Activated CD8-positive, alpha-beta memory T cell treated with anti-CD3 and anti-CD28 coated beads for 1 hour (primary cell): ENCODE measurements at places on chromosomes 3 and 15.

DNA sequence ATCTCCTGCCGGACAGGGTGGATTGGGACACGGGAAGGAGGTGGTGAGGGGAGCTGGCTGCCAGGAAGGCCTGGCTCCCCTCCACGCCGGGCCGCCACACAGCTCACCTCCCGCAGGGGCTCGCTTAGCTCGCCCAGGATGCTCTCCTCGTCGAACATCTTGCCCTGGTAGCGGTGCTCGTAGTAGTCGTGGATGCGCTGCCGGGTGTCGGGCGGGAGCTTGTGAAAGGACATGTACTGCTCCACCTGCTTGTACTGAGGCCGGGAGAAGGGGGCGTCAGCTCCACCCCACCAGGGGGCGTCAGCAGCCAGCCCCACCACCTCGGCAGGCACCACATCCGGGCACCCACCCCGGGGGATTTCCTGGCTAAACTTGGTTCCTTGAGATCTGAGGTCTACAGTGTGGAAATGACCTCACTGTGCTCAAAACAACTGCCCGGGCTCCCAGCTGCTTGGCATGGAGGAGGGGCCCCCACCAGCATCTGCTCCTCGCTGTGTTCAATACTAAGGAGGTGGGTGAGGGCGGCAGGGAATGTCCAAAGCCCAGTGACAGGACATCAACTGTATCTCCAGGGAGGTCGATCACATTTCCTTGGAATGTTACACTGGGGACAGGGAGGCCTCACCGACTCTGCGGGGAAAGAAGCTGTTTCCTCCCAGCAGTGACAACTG lies 43.4 kb downstream of the HCN4 start:
- DNase-seq, result no peak

GRCh38 chr15:62931650-62932049 lies 110.9 kb upstream of the TPM1 start:
- DNase-seq, result no peak

DNA sequence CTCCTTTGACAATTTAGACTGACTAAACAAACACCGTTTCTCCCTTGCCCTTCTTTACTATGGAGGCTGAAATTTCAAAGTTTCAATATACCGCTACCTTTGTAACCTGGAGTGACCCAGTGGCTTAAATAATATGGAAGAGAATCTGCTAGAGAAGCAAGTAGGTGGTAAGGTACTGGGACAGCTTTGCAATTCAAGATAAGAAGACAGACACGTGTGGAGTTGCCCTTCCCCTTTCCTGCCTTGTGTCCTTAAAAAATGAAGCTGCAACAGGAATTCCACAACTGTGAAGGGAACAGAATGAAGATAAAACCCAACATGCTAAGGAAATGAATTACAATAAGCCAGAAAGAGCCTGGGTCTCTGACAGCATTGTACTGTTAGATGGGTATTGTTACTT lies 26.4 kb downstream of the CBLB start:
- DNase-seq, result no peak

- no peak for DNase-seq
Measured at GRCh38 chr3:48215876-48216275, 7.4 kb upstream of the CAMP start.

- no peak for DNase-seq
Measured at GRCh38 chr3:72434296-72434695, 413.9 kb downstream of the SHQ1 start.

DNA sequence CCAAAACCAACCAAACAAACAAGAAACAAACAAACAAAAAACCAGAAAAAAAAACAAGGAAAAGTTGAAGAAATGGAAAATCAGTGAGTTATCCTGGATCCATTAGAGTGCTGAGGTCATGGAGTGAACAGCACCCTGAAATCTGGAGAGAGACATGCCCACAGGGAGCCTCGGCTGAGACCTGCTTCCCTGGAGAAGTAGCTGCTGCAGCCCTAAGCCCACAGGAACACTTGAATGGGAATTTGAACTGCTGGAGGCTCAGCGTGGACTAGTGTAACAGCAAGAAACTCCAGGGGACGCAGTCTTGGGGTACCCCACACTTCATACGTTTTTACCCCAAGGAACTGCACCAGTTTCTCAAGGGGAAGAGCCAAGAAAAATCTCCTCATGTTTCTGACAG lies 144.1 kb upstream of the UBE3A start:
- DNase-seq, result no peak

GRCh38 chr15:80010131-80010673 lies 39.2 kb upstream of the BCL2A1 start:
- DNase-seq, result no peak

DNA sequence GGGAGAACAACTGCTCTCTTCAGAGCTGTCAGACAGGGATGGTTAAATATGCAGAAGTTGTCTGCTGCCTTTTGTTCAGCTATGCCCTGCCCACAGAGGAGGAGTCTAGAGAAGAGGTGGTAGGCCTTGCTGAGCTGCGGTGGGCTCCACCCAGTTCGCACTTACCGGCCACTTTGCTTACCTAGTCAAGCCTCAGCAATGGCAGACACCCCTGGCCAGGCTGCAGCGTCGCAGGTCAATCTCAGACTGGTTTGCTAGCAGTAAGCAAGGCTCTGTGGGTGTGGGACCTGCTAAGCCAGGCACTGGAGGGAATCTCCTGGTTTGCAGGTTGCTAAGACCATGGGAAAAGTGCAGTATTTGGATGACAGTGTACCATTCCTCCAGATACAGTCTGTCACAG lies 12.3 kb upstream of the TMEM45A start:
- DNase-seq, result no peak

DNA sequence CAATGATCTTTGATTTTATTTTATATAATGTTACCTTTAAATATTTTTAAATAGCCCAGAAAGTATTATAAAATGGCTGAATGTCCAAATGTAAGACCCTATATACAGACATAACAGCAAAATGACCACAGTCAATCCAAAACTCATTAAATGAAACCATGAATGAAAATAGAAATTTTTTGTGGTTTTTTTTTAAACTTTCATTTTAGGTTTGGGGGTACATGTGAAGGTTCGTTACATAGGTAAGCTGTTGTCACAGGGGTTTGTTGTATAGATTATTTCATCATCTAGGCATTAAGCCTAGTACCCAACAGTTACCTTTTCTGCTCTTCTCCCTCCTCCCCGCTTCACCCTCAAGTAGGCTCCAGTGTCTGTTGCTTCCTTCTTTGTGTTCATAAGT lies 108.8 kb downstream of the FAIM start:
- no peak for DNase-seq

GRCh38 chr3:101253396-101253795 lies 67.0 kb downstream of the IMPG2 start:
- DNase-seq, result no peak

- no peak for DNase-seq
Measured at GRCh38 chr3:185824051-185825005, 514 bp downstream of the IGF2BP2 start.

GRCh38 chr15:76449455-76449854 lies 112.9 kb downstream of the ISL2 start:
- DNase-seq, result no peak

GRCh38 chr3:66486646-66487045 lies 14.2 kb downstream of the LRIG1 start:
- DNase-seq, result no peak

- no peak for DNase-seq
Measured at GRCh38 chr15:63722204-63722808, 111.4 kb downstream of the HERC1 start.

GRCh38 chr3:15071699-15072098 lies 6.6 kb upstream of the MRPS25 start:
- DNase-seq, result no peak

GRCh38 chr15:79990280-79990996 lies 19.4 kb upstream of the BCL2A1 start:
- DNase-seq, result no peak

GRCh38 chr3:45741742-45742460 lies 52.7 kb downstream of the SACM1L start:
- no peak for DNase-seq

DNA sequence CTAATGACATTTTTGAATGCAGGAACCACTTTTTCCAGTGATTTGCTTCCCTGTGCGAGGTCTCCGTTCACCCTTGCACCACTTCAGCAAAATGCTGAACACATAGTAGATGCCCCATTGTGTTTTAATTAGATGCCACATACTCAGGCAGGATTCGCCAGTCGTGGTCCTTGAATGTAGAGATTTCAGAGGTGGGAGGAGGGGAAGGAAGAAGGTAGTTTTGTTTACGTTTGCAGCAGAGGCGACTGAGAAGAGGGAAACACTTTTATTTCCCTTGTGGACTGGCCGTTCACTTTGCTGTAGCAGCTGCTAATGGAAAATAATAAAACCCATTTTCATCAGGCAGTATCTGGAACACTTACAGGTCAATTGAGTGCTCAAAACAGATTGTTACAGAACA lies 262.8 kb upstream of the TBL1XR1 start:
- DNase-seq, result no peak

GRCh38 chr3:172846103-172846561 lies 95.6 kb downstream of the ECT2 start:
- no peak for DNase-seq

- no peak for DNase-seq
Measured at GRCh38 chr3:129602730-129603560, 3.5 kb downstream of the PLXND1 start.

DNA sequence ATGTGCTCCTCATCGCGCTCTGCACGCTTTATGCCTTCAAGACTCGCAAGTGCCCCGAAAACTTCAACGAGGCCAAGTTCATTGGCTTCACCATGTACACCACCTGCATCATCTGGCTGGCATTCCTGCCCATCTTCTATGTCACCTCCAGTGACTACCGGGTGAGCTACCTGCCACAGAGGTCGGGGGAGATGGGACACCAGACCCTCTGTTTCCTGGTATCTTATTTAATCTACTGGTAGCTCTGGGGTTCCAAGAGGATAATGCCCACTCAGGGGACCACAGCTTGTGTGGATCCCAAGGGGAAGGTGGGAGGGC lies 9.1 kb downstream of the GRM2 start:
- DNase-seq, result no peak

- no peak for DNase-seq
Measured at GRCh38 chr3:113927556-113927955, 20.3 kb upstream of the ZDHHC23 start.

DNA sequence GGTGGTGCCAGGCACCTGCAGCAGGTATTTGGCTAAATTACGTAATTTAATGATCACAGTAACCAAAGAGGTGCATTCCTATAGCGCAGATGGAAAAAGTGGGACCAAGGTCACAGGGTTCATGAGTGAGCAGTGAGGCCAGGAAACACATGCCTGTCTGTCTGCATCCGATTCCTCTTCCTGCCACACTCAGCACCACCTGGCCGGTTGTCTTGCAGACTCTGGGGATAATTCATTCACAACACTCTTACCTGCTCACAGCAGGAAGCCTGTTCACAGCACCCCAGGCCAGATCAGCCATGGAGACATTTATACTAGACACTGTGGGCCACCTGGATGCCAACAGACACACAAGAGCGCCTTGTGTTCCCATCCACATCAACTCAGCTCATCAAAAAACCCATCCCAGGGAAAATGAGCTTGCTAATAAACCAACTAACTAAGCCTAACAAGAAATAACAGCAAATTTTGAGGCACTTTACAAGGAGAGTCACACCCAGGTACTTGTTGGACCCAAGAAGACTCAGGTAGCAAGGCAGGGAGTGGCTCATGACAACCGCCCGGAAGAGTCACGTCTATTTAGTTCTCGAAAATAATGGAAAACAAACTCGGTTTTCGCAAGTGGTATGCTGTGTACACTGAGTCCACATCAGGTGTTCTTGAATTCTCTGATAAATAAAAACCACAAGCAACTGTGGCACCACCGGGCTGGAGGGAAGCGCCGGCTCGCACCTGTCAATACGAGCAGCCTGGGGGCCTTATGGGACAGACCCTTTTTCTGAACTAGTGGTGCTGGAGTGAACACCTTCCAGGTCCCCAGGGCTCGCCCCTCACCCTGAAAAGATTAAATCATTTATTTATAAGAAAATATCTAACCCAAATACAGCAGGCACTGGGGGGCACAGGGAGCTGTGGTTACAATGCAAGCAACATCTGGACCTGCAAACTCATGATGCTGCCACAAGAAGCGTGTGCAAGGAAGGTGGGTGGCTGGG lies 40.5 kb downstream of the FAM174B start:
- no peak for DNase-seq

DNA sequence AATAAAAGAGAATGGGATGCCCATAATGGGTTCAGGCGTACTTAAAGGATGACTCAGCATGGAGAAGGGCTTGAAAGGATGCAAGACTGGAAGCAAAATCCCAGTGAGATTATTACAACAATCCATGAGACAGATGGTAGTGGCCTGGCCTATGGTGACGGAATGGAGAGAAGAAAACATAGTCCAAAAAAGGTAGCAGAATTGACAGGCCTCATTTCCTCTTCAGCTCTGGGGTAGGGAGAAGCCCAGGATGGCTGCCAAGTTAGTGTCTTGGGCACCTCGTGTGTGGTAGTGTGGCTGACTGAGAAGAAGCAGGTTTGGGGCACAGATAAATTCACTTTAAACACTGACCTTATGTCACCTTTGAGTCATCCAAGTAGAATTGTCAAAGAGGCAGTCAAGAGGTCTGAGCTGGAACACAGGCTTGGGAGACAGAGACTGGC lies 18.1 kb downstream of the MB21D2 start:
- DNase-seq, result no peak

- no peak for DNase-seq
Measured at GRCh38 chr3:143832433-143832832, 15.8 kb downstream of the SLC9A9 start.

- no peak for DNase-seq
Measured at GRCh38 chr3:13782501-13782900, 97.4 kb downstream of the WNT7A start.

DNA sequence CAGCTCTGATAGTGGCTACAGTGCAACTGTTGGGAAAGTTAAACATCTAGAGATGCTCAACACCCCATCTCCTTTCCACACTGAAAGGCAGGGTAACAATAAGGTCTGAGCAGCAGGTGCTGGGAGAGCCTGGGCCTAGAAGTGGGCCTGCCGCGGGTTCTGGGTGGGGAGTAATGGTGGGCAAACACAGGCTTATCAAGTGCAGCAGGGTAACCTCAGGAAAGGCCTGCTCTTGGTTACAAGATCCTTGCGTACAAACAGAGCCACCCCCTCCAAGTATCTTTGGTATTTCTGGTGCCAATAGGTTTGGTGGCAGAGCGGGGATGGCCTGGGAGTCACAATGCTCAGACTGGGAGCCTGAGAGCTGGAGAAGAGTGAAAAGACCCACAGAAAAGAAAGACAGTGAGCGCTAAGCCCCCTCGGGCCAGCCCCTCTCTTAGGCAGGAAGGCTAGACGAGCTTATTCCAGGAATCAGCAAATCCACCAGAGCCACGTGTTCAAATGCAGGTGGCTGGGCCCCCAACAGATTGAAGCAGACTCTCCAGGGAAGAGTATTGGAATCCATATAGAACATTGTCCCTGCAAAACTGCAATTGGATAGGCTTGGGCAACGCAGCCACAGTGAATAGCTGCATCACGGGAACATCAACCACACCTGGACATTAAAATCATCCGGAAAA lies 2.7 kb downstream of the IQSEC1 start:
- DNase-seq, result no peak

DNA sequence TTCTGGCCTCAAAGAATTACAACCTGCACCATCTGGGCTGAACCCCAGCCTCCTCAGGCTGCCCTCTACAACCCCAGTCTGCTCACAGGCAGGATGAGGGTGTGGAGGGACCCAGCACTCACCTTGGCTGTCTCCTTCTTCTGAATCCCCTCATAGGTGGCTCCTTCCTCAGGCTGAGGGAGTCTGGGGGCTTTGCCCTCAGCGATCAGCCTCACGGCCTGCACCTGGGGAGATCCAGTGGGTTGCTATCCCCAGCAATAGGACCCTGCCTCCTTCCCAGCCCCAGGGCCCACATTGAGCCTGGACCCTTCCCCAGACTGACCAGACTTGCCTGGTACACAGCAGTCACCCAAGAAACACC lies 25.1 kb downstream of the ALDH1L1 start:
- DNase-seq, result no peak
